Activated CD8-positive, alpha-beta memory T cell treated with anti-CD3 and anti-CD28 coated beads, Interleukin-2, amount 50 U/mL, for 4 hours (primary cell): ENCODE measurements at places on chromosomes 6 and 20.

DNA sequence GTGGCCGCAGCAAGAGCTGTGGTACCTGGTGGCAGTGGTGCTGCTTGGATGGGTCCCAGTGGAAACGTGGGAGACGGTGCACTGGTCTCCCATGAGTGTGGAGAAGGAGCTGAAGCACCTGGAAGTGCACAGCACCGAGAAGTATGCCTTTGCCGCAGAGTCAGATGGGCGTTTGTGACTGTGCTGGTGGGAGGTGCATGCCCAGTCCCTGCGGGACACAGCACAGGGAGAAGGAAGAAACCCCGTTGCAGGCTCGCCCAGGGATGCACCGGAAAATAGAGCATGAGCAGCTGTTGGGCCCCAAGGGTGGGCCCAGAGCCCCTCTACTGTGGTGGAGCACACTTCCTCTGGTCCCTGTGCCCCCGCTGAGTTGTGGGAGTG lies 19.3 kb upstream of the RGS17 start:
- DNase-seq: no peak

GRCh38 chr6:3421791-3422434 lies 34.9 kb downstream of the SLC22A23 start:
- DNase-seq: no peak

DNA sequence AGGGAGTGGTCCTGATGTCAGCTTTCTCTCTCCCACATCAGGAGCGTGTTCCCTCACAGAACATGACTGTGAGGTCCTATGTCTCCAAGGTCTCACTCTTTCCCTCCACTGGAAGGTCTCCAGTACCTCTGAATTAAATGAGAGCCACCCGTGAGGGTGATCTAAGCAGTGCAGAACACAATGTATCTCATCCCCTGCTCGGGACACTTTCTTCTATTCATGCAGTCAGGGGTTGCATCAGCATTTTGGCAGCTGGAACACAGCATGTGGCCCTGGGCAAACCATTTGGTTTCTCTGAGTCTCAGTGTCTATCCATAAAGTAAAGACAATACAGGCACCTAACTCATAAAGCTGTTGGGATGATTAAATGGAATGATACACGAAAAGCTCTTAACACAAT lies 34.2 kb downstream of the MAFB start:
- DNase-seq: no peak

DNA sequence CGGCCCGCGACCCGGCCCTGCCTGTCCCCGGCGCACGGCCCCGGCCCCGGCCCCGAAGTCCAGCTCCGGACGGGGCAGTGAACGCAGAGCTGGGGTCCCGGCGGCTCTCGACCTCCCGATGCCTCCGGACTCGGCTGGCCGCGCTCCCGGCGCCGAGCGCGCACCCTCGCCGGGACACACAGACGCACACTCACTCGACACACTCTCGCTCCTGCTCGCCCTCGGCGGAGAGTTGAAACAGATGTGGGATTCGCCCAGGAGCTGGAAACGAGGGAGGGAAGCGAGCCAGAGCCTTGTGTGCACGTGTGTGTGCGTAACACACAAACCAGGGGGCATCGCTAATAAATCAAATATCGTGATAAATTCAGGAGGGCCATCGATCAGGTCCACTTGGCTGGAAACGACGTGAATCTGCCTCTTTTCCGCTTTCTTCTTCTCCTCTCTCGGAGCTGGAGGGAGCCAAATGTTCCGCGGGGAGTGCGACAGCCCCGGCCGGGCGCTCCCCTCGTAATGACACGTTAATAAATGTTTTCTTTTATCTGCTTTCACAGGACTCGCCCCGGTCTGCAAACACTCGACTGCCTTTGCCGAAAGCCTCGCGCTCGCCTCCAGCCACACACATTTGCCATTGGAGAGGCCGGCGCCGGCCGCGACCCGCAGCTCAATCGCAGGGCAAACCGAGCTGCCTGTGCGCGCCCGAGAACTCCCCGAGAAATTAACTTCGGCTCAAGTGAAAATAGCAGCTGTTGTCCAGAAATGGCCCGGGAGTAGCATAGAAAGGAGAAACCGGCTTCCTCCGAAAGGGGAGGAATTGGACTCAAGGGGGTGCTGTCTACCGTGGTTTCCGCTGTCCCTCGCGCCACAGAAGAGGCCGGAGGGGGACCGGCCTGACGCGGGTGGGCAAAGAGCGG lies 828 bp upstream of the SULF2 start:
- DNase-seq: no peak

DNA sequence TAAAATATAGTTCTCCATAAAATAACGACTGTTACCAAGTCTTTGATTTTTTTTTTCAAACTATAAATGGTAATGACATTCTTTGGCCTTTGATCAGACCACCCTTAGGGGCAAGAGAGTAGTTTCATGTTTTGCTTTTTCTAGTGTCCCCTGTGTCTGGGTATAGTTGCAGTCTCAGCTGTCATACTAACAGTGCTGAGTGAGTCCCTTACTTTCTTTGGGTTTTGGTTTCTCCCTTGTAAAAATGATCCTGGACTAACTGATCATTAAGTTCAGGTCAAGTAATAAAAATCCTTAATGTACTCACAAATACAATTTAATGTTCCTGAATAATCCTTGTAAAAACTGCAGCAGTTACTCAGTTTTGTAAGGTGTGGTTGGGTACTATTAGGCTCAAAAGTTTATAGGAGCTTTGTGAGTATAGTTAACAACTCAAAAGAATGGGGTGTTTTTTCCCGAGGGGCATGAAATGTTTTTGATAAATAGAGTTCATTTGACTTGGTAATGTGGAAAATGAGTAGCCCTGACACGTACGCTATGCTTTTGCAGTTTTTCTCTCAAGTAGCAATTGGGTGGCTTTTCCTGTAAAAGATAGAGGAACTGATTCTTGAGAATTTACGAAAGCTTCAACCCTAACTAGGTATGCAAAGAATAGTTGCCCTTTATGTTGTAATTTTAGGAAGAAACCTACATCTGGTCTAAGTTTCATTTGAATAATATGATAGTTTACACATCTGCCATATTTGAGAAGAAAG lies 6.2 kb downstream of the PTPN1 start:
- no peak for DNase-seq

- no peak for DNase-seq
These were observed 30.9 kb upstream of the AVP start for GRCh38 chr20:3115190-3116107.

DNA sequence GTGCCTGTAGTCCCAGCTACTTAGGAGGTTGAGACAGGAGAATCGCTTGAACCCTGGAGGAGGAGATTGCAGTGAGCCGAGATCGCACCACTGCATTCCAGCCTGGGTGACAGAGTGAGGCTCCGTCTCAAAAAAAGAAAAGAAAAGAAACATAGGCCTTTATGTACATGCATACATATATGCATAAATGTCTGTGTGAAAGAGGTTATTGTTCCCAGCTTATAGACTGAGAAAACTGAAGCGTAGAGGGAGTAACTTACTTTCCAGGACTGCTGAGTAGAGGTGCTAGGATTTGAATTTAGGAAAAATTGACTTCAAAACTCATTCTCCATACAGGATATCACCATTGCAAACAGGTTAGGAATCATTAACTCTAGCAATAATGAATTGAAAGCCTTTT lies 32.0 kb downstream of the CTNNBL1 start:
- DNase-seq: no peak

- no peak for DNase-seq
These were observed 40.3 kb upstream of the AHI1 start for GRCh38 chr6:135537741-135538301.

DNA sequence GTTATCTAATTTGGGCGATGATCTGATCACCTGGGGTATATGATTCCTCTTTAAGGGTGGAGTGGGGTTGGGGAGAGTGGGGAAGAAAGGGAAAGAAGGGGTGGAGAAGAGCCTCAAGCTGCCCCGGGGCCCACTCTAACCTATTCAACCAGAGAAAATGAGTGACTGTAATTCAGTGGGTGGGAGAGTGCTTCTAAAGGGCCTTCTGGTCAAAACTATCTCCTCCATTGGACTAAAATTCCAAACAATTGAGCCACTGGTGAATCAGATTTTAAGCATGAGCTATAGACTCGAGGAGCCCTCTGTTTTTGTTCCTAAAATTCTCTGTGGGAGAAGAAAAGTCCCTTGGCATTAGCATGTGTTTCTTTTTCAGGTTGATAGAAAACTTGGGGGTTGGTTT lies 296.8 kb downstream of the CLIC5 start:
- DNase-seq: no peak

DNA sequence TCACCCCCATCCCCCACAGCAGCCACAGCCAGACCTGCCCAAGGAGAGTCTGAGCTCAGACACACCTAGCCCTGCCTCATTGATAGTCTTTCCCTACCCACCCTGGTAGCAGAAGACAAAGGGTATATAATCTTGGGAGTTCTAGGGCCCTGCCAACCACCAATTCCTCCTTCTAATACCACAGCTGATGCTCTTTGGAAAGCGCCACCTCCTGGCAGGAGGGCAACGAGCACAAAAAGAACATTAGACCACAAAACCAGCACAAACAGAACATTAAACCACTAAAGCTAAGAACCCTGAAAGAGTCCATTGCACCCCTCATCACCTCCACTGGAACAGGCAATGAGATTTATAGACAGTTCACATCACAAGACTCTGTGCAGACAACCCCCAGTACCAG lies 195.8 kb upstream of the FUT9 start:
- no peak for DNase-seq
